Retinal pigment epithelial cell (primary cell): ENCODE measurements at places on chromosomes 7 and 10.

DNA sequence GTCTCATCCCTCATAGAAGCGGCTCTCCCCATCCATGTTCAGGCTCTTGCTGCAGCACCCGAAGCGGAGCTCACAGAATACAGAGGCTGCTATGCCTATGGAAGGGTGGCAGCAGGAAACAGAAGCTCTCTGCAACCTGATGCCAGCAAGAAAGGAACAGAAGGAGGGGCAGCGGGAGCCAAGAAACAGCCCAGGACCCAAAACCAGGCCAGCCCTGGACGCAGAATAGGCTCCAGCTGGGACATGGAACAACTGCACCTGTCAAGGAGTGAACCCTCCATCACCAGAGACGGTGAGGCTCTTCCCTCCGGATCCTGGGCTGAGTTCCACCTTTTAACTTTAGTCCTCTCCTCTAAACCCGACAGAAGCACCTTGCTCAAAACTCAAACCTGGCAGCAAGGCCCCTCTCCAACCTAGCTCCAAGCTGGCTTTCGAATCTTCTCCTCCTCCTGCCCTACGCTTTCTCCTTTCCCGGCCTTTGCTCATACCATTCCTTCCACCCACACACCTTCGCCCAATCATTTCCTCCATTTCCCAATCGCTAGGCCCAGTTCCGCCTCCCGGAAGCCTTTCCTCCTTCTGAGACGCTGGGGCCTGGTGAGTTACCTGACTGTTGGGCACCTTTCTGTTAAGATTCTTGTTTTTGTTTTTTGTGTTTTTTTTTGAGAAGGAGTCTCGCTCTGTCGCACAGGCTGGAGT, 122.8 kb upstream of the ZNF92 start:
- DNase-seq, result no peak

DNA sequence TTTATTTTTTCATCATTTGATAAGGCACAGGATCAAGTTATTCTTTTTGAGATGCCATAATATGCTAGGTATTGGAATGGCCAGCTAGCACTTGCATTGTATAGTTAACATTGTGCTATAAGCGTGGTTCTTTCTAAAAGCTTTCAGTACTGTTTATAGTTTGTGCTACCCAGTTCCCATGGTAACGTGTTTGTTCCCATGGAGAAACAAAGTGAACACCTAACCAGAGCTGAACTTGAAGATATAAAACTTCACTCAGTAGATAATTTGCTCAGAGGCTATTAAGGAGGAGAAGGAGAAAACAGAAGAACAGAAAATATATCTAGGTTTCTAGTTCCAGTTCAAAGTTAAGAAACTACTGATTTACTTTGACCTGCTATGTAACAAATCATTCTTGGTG, 23.6 kb upstream of the ITGB8 start:
- no peak for DNase-seq

DNA sequence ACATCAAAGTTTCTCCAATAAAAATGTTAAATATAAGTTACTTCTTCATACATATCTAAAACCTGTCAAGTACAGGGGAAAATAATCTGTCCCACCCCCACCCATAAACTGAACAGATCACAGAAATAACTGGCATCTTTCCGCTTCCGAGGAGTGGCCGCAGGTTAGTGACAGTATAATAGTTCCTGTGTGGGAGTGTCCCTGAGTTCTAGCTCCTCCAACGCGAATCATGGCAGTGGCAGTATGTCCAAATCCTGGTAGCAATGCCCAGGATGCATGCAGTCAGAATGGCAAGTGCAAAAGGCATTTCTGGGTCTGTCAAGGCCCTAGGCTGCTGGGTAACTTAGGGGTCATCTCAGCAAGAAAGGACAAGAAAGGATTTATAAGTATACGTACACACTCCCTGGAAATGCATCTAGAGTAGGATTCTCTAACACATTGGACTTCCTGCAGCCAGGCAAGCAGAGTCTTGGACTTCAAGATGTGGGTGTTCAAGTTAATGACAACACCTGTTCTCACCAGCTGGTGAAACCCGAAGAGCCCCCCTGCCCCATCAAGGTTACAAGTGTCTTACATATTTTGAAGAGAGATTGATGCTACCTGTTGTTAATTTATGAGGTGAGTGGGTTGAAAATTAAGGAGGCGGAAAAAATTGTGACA, 94.4 kb upstream of the COL1A2 start:
- no peak for DNase-seq

- DNase-seq, result no peak
Observed at GRCh38 chr7:116780966-116781365, 81.4 kb upstream of the CAPZA2 start.

DNA sequence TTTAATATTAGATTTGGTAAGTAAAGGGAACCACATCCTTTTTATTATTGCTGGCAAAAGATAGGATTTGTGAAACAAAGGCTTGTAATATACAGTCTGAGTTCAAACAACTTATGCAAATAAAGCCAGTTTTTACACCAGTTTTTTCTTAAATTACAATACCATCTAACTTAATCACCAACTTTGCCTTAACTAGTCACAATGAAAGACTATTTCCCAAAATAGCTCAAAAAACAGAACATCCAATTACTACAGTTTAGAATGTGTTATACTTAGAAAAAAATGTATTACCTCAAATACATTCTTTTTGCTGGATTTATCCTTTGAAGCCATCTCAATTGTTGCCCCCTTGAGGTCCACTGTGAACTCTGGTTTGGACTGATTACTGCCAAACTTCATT, 108.5 kb downstream of the ARHGAP12 start:
- no peak for DNase-seq

DNA sequence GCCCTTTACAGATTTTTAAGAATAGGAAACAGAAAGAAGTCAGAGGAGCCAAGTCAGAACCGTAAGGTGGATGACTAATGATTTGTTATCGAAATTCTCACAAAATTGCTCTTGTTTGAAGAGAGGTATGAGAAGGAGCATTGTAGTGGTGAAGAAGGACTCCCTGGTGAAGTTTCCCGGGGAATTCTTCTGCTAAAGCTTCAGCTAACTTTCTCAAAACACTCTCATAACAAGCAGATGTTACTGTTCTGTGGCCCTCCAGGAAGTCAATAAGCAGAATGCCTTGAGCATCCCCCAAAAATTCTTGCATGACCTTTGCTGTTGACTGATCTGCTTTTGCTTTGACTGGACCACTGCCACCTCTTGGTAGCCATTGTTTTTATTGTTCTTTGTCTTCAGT, 152.9 kb downstream of the HGF start:
- DNase-seq, result no peak

DNA sequence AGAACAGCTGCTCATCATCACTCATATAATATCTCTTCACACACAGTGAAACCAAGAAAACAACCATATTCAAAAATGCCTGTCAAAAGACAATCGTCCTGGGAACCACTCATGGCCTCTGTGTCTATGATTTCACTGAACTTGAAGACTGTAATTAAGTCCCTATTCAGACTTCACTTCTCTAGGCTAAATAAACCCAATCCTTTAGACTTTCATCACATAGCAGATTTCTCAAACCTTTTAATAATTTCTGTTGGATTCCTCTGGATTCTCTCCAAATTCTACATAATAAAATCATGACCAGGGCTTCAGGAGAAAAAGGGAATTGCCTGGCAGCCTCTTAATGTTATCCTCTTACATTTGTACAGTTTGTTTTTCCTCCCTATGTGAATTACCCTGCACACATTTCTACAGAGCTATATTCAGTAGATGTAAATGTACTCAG, 201.1 kb downstream of the LRRN3 start:
- DNase-seq, result peak; percentile 64

DNA sequence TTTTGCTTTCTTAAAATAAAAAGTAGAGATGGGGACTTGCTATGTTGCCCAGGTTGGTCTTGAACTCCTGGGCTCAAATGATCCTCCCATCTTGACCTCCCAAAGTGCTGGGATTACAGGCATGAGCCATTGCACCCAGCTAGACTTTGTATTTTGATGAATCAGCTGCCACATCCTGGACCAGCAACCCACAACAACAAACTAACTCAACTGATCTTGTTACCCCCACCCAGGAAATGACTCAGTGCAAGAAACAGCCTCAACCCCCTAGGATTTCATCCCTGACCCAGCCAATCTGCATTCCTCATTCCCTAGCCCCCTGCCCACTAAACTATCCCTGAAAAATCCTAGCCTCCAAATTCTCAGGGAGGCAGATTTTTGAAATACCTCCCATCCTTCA, 123.8 kb downstream of the IPMK start:
- no peak for DNase-seq

GRCh38 chr10:61974601-61975390, 73.3 kb downstream of the ARID5B start:
- DNase-seq, result peak; percentile 84

DNA sequence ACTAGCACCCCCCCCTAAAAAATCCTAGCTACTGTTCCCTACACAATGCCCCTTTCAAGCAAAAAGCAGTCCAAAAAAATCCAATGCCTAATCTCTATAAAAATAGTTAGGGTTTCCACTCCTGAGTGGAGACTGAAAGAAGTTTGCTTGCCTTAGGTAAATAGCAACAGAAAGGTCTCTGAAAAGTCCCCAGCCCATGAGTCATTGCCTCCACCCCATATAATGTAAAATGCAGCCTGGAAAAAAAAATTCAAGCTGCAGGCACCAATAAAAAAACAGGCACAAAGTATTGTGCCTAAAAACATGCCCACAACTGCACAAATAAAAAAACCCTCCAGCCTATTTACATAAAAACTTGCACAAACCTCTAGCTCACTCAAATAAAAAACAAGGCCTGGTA, 47.5 kb downstream of the ZNF680 start:
- no peak for DNase-seq

GRCh38 chr7:43385309-43385680, 197.6 kb upstream of the STK17A start:
- no peak for DNase-seq

DNA sequence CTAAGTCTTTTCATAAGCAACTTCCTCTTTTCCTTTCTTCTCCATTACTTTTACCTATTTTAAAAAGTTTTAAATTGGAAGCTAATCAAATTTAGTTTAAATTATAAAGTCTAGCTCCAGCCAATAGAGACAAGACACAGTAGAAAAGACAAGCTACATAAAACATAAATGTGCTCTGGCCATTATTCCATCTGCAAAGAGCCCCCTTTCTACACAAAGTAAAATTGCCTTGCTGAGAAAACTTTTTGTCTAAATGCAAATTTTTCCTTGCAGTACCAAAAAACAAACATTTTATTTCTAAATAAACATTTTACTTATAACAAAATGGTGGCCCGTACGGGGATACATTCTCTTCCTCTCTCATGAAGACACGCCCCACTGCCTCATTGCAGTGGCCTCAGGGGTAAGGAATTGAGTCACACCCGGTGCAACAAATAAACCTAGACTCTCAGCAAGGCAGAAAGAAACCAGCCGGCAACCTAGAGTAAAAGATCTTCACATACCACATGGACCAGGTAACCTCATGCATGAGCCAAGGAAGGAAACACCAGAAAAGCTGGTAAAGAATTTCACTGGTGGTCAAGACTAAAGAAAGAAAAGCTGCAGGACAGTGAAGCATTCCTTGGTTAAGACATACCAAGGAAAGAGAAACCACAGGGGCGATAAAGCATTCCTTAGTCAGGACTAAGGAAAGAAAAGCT, 71.6 kb upstream of the ZNF746 start:
- DNase-seq, result no peak

- no peak for DNase-seq
Observed at GRCh38 chr7:28290496-28290895, 109.9 kb upstream of the JAZF1 start.

DNA sequence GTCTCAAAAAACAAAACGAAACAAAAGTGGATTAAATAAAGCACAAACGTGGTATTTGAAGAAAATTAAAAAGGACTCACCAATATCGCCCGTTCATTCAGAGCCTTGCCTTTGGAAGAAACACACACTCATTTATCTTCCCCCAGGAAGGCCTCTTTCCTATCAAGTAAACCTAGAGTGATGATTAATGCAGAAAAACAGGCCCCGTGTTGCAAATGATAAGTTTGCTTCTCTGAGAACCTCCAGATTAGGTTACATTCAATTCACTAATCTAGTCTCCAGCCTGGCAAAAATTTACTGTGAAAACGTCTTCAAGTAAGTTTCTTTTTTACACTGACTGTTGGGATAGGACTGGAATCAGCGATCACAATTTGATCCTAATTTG, 78.0 kb upstream of the C1GALT1 start:
- DNase-seq, result no peak

DNA sequence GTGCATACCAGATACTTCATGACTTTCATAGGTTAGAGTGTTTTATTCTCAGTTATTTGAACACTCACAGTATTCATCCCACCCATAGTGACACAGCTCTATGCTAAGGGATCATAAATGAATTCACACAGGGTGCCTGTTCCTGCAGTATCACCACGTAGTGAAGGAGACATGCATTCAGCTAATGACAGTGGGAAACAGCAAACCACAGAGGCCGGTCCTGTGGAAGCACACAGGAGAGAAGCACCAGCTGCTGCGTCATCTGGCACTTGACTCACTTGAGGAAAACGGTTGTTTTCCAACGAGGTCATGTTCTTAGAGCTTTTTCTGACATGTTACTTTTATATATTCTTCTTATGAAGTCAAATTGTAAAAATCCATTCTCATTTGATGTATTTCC, 73.0 kb downstream of the UBE3C start:
- DNase-seq, result no peak

DNA sequence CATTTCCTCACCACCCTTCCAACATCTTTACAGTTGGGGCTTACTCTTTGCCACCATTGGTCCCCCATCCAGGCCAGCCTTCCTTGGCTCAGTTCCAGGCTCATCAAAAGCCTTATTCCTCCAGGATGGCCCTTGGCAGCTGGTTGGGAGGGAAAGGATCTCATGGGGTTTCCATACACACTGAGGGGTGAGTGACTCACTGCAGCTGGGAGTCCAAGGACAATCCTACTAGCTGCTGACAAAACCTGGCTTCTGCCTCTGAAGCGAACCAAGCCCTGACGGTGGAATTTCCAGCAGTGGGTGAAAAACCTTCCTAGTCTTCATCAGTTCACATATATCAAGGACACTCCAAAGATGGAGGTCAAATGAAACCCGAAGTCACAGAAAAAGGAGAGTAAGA, 22.9 kb downstream of the CRHR2 start:
- no peak for DNase-seq

GRCh38 chr7:17474724-17475344, 176.4 kb downstream of the AHR start:
- no peak for DNase-seq

DNA sequence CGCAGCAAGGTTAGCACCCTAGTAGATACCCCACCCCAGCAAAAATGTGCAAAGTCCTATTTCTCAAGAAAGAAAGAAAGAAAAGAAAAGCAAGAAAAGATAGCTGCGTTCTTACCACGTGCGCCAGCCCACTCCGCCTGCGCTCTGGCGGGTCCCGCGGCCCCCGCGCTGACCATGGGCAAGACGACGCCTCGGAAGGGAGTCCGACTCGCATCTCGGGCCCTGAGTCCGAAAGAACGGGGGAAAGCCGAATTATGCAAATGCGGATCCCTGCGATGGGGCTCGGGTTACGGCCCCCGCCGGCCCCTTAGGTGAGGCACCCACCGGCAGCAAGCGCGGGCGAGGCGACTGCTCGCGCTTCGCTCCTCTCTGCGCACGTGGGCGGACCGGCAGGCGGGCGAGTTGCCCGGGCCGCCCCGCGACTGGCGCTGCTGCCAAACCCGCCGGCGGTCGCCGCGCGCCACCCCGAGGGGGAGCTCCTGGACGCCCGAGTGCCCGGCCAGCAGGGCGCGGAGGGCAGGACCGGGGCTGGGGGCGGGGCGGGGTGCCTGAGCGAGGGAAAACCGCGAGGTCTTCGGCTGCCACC, 2.4 kb upstream of the EGR2 start:
- no peak for DNase-seq
